NB4 (cell line): ENCODE measurements at places on chromosomes 12 and 14.

- no peak for DNase-seq
These were observed 948.9 kb upstream of the FLRT2 start for GRCh38 chr14:84581041-84581440.

DNA sequence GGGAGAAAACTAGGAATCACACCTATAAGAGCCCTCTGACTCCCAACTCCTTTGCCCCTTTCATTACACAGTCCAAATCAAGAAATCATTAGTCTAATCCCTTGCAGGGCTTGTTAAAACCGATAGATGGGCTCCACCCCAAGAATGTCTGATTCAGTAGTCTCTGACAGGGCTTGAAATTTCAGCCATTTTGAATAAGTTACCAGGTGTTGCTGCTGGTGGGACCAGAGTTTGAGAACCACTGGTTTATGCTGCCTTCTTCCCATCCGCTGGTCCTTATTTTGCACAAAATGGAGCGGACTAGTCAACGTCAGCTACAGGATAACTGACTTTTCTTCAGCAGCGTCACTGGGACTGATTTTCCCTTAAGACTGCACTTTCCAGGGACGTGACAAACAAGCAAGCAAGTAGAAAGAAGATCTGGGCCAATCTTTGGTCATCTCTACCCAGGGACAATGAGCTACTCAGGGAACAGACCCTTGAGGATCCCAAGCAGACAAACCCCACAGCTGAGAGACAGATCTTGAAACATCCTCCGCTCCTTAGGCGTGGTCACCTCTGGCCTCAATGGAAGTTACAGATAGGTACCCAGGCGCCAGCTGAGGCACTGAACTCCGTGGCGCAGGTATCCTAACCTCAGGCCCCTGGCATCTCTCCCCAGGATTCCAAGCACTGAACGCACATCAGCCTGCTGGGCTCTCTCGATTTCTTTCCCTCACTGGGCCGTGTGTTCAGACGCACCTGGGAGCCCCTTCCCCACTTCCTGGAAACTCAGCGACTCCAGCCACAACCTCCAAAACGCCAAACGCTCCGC is 900 bp downstream of the KCTD10 start:
- DNase-seq: no peak

- DNase-seq: no peak
These were observed 168.1 kb downstream of the ADGRD1 start for GRCh38 chr12:131121705-131122405.

GRCh38 chr14:75711796-75712211 is 50.8 kb downstream of the TTLL5 start:
- DNase-seq: no peak

GRCh38 chr12:24937553-24938244 is 11.2 kb downstream of the BCAT1 start:
- DNase-seq: no peak

DNA sequence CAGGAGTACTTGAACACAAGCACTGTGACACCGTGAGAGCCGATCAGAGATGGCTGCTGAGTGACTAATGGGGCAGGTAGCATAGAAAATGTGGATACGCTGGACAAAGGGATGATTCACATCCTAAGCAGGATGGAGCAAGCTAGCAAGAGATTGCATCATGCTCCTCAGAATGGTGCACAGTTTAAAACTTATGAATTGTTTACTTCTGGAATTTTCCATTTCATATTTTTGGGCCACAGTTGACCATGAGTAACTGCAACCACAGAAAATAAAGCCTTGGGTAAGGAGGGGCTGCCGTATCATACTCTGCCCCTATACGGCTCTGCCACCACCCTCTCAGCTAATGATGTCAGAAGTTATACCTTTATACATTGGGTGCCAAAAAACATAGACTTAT is 23.3 kb upstream of the MARK3 start:
- peak; percentile 72 for DNase-seq

DNA sequence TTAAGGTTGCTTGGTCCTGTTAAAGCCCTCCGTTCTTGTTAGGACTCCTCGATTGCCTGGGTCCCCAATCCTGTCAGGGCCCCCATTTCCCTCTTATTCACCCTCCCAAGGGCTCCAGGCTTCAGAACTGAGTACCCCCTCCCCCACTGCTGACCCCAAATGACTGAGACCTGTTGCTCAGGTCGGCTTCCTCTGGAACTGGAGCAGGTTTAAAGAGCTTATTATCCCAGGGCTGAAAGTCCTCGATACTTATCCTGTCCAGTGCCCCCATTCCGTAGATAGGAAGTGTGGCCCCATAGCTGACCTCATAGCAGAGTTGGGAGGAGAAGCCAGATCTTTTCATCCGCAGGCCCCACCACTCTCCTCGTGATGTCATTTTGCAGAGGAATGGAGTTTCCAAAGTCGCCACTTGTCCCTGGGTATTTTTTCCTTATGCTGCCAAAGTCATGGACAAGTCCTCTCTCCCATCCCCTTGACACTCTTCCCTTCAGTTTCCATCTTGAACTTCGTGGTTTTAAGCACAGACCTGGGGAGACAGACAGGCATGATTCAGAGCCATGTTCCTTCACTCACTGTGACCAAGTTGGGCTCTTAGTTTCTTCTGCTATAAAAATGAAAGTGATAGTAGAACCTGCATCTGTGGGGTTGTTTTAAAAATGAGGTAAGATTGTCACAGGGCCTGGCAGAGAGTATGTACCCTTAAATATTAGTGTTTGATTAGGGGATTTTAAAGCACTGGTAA is 1.2 kb downstream of the USP30 start:
- peak; percentile 20 for DNase-seq

GRCh38 chr12:131176926-131177325 is 223.2 kb downstream of the ADGRD1 start:
- no peak for DNase-seq

- no peak for DNase-seq
These were observed 369.0 kb upstream of the TMTC1 start for GRCh38 chr12:30152705-30153104.

DNA sequence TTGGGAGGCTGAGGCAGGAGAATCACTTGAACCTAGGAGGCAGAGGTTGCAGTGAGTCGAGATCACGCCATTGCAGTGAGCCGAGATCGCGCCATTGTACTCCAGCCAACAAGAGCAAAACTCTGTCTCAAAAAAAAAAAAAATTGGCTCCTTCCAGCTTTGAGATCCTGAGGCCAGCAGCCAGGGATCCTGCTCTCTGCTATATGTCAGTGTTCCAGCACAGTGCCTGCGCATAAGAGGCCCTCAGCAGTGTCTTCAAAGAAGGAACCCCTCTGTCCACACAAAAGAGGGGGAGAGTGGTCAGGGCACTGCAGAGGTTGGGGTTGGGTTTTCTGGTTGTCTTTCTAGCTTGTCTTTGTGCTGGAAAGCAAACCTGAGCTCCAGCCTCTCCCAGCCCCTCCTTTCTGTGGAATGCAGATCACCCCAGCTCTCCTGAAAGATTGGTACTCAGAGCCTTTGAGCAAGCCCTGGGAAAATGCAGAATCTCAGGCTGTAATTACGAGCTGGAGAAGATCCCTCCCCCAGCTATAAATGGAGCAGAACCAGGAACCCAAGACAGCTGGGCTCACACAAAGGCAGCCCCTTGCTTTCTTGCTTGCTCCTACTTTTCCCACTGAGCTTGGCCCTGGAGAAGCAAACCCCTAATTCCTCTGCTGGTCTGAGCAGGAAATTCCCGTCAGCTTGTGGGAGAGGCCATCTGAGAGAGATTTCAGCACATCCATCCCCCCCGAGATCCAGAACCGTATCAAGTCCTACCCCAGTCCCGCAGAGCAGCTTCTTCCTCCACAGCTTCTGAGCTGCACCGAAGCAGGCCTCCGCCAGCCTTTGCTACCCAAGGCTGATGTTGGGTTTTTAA is 205.7 kb downstream of the ZFP36L1 start:
- DNase-seq: no peak

DNA sequence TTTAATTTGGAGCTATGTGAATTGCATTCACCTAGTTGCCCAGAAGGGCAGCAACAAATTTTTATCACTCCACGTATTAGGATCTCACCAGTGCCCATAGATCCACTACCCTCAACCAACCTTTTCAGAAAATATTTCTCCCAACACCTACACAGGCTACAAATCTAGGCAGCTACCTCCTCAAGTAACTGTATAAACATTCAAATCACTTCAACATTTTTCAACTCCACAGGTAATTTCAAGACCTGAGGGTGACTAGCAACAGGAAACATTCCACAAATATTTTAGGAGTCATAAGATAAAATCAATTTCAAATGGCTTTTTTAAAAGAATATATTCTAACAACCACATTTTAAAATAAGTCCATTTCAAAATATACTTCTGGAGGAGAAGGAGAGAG is 12.9 kb downstream of the PHLDA1 start:
- no peak for DNase-seq

DNA sequence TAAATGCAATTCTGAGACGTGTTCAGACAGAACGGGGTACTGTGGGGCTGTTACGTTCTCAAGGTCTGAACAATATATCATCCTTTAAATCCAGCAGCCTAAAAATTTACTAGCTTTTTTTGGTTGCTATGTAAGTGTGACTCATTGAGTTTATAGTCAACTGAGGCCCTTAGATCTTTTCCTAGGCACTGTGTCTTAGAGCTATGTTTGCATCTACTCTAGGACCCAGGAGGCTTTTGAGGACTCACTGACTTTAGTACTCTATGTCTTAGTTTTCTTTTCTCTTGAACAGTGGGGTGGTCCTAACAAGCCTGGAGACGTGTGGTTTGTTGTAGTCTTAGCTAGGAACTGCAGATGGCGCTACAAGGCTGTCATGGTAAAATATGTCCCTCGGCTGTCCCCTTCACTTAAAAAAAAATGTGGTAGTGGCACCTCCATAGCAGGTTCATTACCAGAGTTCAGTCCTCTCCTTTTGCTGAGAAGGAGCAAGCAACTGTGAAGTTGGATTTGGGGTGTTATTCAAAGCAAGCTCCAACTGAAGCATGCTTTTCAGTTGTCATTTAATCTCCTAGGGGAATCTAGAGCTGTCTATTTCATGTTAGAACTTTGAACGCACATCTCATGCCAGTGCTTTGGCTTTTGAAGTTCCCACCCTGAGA is 8.7 kb upstream of the SPATS2 start:
- DNase-seq: peak; percentile 85

DNA sequence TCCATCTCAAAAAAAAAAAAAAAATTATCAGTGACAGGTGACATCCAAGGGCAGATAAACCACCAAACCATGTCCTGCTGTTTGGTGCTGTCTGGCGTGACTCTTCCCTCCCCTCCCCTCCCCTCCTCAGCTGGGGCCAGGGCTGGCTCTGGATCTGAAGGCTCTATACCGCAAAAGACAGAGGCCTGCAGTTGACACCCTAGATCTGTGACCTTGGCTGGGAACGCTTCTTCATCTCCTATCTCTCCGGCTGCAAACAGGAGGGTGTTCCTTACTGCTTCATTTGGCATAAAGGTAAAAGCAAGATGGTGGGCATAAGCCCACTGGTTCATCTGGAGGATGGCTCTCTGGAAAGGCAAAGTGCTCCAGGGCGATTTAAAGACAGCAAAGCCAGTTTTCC is 126.8 kb upstream of the PRMT8 start:
- no peak for DNase-seq

DNA sequence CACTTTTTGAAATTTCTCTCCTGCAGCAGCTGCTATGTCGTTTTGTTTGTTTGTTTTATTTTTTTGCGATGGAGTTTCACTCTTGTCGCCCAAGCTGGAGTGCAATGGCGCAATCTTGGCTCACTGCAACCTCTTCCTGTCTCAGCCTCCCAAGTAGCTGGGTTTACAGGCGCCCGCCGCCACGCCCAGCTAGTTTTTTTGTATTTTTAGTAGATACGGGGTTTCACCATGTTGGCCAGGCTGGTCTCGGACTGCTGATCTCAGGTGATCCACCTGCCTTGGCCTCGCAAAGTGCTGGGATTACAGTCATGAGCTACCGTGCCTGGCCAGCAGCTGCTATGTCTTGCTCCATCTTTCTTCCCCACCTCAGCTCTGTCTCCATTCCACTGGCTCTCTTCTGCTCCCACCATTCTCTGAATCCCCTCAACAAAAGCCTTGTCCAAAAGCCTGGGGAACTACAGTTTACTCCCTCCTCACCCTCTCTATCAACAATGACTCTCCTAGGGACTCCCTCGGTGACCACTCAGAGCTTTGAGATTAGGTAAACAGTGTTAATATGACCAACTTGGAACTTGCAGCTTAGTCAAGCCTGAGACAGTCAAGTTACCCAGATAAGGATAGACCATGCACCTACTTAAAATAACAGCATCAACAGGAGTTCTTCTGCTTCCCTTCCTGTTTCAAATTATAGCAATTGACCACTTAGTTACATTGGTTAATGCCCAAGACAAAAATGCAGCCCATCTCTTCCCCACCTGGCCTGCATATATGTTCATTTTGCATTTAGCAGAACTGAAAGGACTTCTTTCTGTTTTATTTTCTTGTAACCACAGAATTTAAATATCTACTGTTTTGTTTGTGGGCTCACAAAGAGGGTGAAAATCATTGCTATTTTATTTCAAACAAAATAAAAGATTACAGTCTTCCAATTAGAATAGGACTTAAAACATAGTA is 189.0 kb upstream of the AMIGO2 start:
- DNase-seq: no peak

DNA sequence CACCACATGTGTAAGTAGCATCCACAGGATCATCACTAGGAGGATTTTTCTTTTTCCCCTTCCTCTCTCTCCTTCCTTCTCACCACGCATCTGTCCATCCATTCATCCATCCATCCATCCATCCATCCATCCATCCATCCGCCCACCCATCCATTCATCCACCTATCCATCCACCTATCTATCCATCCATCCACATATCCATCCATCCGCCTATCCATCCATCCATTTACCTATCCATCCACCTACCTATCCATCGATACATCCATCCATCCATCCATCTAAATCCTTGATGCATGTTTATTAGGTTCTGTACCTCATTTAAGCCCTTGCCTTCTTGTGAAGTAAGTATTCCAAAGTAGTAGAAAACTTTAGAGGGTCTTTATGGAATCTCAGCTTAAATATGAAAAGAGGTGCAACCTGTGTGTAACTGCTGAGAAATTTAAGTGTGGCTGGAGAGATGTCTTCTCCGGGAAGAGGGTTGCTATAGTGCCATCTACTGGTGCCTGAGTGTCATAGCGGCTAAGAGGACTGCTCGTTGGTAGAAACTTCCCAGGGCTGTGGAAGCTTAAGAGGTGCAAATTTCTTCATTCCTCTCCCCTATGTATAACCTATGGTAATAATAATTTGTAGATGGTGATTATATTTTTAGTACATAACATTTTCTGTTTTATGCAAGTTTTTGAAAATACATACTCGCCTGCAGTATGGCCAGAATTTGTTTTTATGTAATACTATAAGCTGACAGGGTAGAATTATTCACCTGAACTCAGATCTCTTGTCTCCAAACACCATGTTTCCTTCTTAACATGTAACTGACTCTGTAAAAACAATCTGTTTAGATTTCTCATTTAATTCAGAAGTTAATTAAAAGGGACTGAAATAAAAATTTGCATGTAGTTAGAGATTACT is 46.0 kb downstream of the MYO1H start:
- DNase-seq: peak; percentile 75
